ENCODE measurements at places on chromosomes 13 and 19. TPM values are rescaled to one million over a fixed set of nuclear protein-coding genes. Genes with fewer than 3 reads are reported as not detected.

GRCh38 chr13:112905086-112905485, 63.9 kb upstream of the MCF2L start:
- DNase-seq, result no peak

DNA sequence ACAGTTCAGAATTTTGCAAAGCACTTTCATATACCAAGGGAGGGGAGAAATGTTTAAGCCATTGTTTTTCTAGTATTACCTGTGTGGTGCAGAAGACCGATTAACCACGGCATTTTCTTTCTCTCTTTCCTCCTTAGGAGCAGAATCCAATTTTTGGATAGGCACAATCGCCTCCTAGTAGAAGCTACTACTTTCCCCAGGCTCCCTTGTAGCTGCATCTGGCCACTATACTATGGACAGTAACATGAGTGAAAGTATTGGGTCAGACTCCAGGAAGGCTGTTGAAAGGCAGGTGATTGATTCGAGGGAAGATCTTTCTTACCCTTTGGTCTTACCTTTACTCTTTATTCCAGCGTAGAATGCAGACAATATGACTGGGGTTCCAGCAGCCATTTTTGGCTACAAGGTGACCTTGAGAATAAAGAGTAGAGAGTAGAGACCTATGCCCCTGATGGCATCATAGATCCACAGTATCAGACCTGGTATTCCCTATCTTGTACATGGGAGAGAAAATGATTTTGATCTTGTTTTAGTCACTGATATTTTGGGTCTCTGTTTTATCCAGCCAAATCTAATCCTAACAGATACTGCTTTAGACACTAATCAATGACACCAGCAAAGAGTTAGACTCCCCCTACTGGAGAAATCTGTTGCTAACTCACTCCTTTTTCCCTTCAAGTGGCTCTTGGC, 77.0 kb downstream of the LRRC63 start:
- no peak for DNase-seq

GRCh38 chr13:66138172-66138811, 1091.8 kb downstream of the PCDH9 start:
- no peak for DNase-seq

GRCh38 chr13:96221471-96221870, 131.6 kb downstream of the HS6ST3 start:
- no peak for DNase-seq

DNA sequence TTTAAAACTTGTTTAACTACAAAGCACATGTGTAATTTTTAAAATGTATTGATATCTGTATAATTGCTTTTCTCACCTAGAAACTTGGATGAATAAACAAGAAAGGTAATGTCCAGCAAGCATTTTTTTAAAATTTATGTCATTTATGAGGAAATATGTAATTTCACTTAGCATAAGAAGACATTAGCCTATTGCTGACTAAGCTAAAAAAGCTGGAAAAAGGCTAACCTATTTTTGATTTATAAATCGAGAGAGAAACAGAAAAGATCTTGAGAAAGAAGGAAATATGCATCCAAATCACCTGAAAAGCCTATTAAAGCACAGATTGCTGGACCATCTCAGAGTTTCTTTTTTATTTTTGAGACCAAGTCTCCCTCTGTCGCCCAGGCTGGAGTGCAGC, 1181.3 kb downstream of the SLITRK1 start:
- DNase-seq, result no peak

- no peak for DNase-seq
Observed at GRCh38 chr13:108225440-108225839, 7.2 kb downstream of the ABHD13 start.

DNA sequence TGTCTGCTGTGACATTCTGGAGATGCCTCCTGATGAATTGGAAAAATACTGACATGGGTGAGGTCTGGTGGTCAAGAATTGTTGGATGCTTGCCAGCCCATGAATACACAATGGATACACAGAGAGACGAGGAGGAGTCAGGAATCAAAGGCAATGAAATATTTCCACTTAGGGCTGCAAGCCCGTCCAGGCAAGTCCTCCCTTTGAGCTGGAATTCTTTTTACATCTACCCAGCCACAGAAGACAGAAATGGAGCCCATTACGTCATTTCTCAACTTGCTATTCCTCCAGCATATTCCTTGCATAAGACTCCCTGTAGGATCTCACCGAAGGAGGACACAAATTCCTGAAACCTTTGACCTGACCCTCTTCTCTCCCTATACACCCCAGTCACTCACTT, 15.7 kb upstream of the IGFL4 start:
- DNase-seq, result no peak

GRCh38 chr13:103859952-103860351, 793.7 kb upstream of the SLC10A2 start:
- no peak for DNase-seq

GRCh38 chr13:110006304-110006703, 219.9 kb upstream of the IRS2 start:
- DNase-seq, result no peak

ZNF470 gene
- total RNA-seq, result 7.1 TPM

DNA sequence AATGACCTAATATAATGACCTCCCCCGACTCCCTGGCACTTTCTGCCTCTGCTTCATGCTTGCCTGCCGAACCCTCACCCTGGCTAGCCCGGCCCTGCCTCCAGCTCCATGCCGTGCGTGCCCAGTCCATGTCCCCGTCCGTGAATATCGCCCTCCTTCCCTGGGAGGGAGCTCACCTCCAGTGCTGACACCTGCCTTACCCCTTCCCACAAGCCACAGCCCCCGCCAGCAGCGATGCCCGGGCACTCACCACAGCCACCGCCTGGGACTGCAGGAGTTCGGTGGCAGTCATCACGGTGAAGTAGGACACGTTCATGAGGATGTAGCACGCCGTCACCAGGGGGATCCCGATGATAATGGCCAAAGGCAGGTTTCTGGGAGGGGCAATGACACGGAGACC, 10.0 kb downstream of the SLC7A9 start:
- no peak for DNase-seq

GRCh38 chr13:98496479-98496791, 80.5 kb downstream of the STK24 start:
- no peak for DNase-seq

GJA3 gene
- 0.19 TPM for total RNA-seq

ATP4A gene
- not detected for total RNA-seq

S1PR2 gene
- 9.8 TPM for total RNA-seq

DNA sequence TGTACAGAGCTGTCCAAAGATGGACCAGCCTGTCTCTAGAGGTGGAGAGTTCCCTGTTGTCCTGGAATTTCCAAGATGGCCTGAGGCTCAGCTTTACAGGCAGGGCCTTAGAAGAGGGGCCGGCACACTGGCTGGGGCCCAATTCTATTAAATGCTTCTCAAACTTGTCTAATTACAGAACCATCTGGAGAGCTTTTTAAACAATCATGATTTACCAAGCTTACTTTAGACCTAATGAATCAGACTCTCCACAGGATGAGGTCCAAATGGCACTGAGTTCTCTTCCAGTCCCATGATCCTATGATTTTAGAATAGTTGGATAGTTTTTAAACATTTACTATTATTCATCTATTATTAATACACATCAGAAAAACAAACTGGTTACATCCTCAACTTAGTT, 123.5 kb downstream of the DNAJC3 start:
- DNase-seq, result no peak

GRCh38 chr19:12872941-12873890, 8.0 kb downstream of the DNASE2 start:
- peak; percentile 76 for DNase-seq

DNA sequence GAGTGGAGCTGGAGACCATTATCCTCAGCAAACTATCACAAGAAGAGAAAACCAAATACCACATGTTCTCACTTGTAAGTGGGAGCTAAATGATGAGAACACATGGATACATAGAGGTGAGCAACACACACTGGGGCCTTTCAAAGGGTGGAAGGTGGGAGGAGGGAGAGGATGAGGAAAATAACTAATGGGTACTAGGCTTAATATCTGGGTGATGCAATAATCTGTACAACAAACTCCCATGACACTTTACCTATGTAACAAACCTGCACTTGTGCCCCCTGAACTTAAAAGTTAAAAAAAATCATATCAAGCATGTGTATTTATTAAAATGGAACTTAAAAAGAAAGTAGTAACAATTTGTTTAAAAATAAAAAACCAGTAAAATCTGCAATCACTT, 5.0 kb downstream of the SIGLEC14 start:
- no peak for DNase-seq

Measured in aorta (tissue), 5 donors.